Peyer's patch (tissue), 4 donors: ENCODE measurements at places on chromosomes 11 and 22. TPM values are rescaled to one million over a fixed set of nuclear protein-coding genes. Genes with fewer than 3 reads are reported as not detected.

MRGPRX1 gene
- total RNA-seq = not detected

SCT gene
- 12.6 TPM for total RNA-seq

APOL5 gene
- total RNA-seq = not detected

KCNJ11 gene
- 6.0 TPM for total RNA-seq

OR10D3 gene
- total RNA-seq = not detected

PANX3 gene
- not detected for total RNA-seq

DDIAS gene
- total RNA-seq = not detected

CCDC81 gene
- total RNA-seq = 22.3 TPM

APOA4 gene
- 10,211 TPM for total RNA-seq

OR56A1 gene
- not detected for total RNA-seq

ACER3 gene
- total RNA-seq = 25.5 TPM

BRSK2 gene
- 0.40 TPM for total RNA-seq

CCDC73 gene
- not detected for total RNA-seq

CCDC116 gene
- 2.6 TPM for total RNA-seq

OR4D5 gene
- not detected for total RNA-seq

DRD2 gene
- not detected for total RNA-seq

CCDC188 gene
- 6.6 TPM for total RNA-seq

EHD1 gene
- total RNA-seq = 185 TPM

OR4A16 gene
- total RNA-seq = not detected

SLC22A9 gene
- not detected for total RNA-seq

PTPRCAP gene
- total RNA-seq = 56.9 TPM

DLG2 gene
- 0.18 TPM for total RNA-seq

SCN3B gene
- total RNA-seq = 0.83 TPM

SYT13 gene
- total RNA-seq = 15.4 TPM

A4GALT gene
- 17.3 TPM for total RNA-seq

CYP2D6 gene
- 18.2 TPM for total RNA-seq

EFCAB6 gene
- total RNA-seq = not detected

OR2AG1 gene
- total RNA-seq = not detected

DBX1 gene
- not detected for total RNA-seq

MRTFA gene
- 74.8 TPM for total RNA-seq

CALCB gene
- 0.67 TPM for total RNA-seq

FAM83F gene
- 9.9 TPM for total RNA-seq

GPR83 gene
- not detected for total RNA-seq

OR5D16 gene
- not detected for total RNA-seq

CABP4 gene
- 0.94 TPM for total RNA-seq

APOBEC3H gene
- total RNA-seq = not detected
